Fibroblast of the conjunctiva (primary cell): ENCODE measurements at places on chromosomes 2 and 18.

DNA sequence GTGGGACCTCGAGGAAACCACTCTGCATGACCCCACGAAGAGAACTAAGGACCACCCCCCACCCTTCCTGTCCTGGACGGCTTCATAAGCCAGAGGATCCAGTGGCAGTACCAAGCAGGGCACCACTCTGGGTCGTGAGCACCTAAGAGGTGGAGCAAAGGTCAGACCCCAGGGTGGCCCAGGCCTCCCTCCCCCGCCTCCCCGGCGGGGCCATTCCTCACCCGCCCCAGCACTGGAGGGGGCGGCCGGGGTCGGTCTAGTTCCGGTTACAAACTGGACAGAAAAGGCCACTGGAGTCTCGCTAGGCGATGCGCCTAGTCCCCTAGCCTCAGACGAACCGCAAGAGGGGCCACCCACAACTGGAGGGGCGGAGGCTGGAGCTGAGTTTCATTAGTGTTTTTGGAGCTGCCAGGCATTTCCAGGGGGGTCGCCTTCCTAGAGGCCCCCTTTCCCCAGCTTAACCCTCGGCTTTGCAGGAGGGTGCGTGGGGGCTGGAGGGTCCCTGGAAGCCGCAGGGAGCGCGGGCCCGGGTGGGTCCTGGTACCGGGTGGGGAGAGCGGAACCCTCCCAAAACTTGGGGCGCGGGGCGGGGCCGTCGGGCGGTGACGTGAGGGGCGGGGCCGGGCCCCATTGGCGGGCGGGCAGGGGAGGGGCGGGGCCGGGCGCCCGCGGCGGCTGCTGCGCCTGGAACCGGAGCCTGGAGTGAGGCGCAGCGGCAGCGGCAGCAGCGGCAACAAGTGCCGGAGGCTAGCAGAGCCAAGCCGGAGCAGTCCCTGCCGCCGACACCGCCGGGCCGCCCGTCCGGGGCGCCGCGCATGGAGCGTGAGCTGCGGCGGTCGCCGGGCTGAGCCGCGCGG, at the start of gene B3GNT2:
Gene B3GNT2, plus strand, starts transcription at position 695 of the 857 bp plus-strand sequence. CDS start 26,106 bp downstream, outside the sequence.
- DNase-seq: no peak

- no peak for DNase-seq
Measured at GRCh38 chr2:232999354-232999753, 13.7 kb downstream of the NGEF start.

DNA sequence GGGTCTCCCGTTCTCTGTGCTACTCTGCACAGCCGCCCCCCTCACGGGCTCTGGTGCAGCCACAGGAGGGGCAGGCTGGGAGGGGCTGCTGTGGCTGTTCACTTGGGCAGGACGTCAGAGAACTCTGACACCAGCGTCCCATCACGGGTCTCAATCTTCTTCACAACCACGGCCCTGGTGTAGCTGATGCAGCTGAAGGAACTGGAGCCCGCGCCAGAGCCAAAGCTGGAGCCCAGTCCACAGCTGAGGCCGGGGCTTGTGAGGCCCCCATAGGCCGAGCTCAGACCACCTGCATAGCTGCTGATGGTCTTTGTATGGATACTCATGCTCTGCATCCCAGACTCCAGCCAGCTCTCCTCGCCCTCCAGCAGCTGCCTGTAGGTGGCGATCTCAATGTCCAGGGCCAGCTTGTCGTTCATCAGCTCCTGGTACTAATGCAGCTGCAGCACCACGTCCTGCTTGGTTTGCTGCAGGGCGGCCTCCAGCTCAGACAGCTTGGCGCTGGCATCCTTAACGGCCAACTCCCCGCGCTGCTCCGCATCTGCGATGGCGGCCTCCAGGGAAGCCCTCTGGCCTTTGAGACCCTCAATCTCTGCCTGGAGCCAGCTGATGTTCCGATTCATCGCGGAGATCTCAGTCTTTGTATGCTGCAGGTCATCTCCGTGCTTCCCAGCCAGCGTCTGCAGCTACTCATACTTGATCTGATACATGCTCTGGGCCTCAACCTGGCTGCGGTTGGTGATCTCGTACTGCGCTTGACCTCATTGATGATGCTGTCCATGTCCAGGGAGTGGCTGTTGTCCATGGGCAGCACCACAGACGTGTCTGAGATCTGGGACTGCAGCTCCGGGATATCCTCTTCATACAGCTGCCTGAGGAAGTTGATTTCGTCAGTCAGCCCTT, 7.4 kb upstream of the DUSP19 start:
- DNase-seq: peak; percentile 13

DNA sequence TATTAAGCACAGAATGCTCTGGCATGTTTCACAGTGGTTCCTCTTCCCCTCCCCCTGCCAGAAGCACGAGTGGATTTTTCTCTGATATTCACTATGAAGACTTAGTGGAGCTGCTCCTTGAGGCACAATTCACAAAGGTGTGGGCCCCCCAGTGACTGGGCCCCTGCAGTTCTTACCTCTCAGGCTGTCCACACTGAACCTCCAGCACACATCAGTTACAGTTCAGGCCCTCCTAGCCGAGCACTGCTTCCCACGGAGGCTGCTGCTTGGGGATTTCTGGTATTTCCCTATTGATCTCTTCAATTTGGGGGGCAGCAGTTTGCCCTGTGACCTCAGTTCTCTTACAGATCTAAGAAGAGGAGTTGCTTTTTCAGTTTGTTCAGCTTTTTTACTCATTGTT, 236.1 kb downstream of the SH3RF3 start:
- no peak for DNase-seq

DNA sequence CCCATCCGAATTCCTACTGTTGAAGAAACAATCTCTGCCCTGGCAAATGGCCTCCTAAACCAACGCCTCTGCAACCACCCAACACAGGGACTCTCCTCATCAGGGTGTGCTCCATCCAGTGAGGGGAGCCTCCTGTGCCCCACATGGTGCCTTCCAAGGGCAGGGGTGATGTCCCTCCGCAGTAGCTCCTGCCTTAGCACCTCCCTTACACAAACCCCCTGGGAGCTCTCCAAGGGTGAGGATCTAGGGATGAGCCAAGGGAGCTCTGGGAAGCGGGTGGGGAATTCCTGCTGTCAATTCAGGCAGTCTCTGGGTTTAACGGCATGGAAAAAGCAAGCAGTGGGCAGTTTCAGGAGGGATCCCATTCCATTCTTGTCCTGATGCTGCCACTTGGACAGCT, 3.8 kb downstream of the GALNT14 start:
- DNase-seq: no peak

GRCh38 chr2:61493523-61493942, 22.6 kb upstream of the USP34 start:
- DNase-seq: no peak

DNA sequence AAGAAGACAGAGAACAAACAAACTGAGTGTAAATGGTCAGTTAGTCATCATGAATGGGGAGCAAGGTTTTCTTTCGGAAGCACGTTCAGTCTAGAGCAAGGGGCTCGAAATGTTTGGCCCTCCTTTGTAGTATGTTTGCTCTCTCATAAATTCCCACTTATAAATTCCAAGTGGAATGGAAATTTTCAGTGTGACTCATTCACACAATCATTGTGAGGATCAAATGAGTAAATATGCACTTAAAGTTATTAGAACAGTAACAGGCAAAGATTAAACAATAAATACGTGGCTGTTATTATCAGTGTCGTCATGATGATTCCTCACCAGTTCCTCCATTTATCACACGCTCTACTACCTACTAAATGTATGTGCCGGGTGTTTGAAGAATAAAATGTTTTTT, 10.5 kb downstream of the CNGA3 start:
- no peak for DNase-seq

DNA sequence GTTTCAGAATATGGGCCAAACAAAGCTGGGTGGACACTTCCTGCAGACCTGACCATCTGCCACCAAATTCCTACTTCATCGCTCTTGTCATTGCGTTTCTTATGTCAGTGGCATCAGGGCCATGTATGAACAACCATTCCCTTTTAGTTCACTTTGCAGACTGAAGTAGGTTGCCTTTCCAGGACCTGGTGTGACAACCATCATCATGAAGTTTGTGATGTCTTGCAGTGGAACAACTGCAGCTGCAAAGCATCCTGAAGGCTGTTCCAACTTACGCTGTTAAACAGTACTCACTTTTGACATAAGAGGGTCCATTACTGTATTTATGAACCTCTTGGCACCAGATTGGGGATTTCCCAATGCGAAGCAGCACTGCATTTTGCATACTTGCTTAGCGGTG, 511.6 kb downstream of the ARHGAP15 start:
- no peak for DNase-seq

- DNase-seq: no peak
Measured at GRCh38 chr2:88554189-88554588, 73.1 kb downstream of the EIF2AK3 start.

DNA sequence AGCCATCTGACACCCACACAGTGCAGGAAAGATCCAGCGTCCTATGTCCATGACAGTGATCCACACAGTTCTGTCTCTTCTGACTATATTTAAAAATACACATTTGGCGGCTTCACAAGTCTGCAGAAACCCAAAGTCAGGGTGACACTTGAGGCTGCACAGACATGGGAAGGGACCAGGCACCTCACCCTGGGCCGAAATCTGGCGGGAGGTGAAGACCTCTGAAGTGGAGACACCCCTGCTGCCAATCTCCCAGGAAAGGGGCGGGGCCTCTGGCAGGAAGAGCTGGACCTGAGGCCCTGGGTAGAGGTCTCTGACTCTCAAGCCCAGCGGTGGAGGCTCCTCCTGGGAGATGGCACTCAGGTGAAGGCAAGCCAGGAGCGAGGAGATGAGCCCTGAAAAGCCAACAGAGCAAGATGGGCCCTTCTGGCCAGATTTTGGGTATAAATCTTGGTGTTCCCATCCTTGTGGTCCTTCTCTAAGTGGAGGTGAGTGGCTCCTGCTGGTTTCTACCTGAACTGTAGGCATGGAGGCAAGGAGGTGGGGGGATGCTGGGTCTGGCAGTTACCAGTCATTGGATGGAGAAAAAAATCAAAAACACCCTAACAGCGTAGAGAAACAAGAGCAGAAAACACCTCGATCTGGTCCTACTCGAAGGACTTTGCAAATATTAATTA, 248.4 kb downstream of the HDAC4 start:
- DNase-seq: no peak

DNA sequence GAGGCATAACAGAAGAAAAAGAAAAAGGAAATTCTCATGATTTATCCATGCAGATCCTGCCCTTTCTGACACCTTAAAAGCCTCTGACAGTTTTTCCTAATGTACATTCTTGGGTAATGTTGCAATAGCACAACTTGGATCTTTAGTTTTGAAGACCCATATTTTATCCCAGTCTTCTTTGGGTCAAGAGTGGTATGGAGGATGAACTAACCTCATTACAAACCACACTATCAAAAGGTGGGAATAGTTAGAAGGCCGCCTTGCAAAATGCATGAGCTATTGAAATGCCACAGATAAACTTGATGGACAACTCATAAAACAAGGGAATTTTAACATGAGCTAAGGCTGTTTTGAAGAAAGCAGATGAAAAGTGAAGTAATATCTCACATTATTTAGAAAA, 1479.8 kb upstream of the ACVR2A start:
- no peak for DNase-seq

GRCh38 chr18:30288662-30289414, 753.7 kb downstream of the DSC3 start:
- DNase-seq: no peak

DNA sequence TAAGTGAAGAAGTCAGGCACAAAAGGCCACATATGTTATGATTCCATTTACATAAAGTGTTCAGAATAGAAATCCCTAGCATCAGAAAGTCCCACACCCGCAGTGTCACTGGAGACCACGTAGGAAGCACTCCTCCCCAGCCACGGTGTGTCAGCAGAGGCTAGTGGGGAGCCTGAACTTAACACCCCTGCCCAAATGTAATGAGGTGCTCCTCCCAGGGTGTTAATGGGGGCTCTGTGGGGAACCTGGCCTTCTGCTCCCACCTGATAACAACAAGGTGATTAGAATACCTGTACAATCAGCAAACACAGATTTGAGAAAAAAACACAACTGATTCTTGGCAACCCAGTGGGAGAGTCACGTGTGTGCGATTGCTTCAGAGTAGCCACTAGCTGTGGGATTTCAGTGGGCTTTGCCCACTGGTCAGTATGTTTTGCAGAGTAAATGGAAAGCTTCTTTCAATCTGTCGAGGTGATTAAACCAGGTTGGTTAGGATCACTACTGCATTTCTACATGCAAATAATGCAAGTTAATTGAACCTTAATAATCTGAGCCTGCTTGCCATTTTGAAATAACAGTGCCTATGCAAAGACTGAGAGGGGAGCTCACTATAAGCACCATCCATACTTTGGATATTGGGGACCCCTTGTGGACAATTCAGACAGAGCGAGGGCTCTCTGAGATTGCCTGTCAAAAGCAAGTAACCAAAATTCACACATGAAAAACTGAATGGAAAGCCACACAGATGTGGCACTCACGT, 20.6 kb upstream of the ATRAID start:
- DNase-seq: no peak

- no peak for DNase-seq
Measured at GRCh38 chr2:64277101-64277849, 133.1 kb upstream of the PELI1 start.

GRCh38 chr2:4020649-4021048, 317.3 kb downstream of the DCDC2C start:
- no peak for DNase-seq

DNA sequence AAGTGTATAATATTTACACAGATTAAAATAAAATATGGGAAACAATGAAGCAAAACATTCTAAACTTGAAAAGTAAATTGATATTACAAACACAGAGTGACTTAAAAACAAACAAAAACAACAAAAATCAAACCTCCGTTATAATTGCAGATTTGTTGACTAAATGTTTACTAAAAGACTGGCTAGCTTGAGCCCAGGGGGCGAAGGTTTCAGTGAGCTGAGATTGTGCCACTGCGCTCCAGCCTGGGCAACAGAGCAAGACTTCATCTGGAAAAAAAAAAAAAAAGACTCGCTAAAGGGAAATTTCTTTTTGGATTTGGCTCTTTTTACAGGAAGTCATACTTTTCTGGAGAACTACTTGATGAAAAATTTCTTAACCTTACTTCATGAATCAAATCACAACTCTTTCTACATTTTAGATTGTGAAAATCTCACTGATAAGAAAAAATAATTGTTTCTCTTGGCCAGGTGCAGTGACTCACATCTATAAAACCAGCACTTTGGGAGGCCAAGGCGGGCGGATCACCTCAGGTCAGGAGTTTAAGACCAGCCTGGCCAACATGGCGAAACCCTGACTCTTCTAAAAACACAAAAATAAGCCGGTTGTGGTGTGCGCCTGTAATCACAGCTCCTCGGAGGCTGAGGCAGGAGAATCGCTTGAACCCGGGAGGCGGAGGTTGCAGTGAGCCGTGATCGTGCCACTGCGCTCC, 9.7 kb downstream of the TFPI start:
- DNase-seq: no peak

- no peak for DNase-seq
Measured at GRCh38 chr18:55699233-55699765, 111.3 kb upstream of the TCF4 start.

GRCh38 chr2:75562513-75562864, 1.8 kb upstream of the EVA1A start:
- DNase-seq: no peak

DNA sequence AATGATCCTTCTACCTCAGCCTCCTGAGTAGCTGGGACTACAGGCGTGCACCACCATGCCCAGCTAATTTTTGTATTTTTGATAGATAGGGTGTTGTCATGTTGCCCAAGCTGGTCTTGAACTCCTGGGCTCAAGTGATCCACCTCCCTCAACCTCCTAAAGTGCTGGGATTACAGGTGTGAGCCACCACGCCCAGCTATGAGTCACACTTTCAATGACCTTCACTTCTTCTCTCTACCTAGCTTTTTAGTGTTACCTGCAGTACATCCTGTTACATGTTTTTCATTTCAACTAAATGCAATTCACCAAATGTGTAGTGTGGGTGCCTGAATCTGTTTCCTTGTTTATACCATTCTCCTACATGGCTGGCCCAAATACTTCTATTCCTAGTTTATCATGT, 64.0 kb downstream of the SLC39A10 start:
- no peak for DNase-seq
